ENCODE measurements at places on chromosomes 5 and 9. TPM values are rescaled to one million over a fixed set of nuclear protein-coding genes. Genes with fewer than 3 reads are reported as not detected.

GRCh38 chr5:72556351-72557166 lies 49.3 kb upstream of the ZNF366 start:
- peak; percentile 55 for DNase-seq
- H3K4me3 ChIP-seq, result peak overlapping the region; percentile 69
- no peaks in the 10 kb centered on the region for H3K27me3 ChIP-seq
- H3K36me3 ChIP-seq, result peaks cover 5% of the 10 kb centered on the region
- H3K27ac ChIP-seq, result peak overlapping the region; percentile 59

- H3K27me3 ChIP-seq, result no peaks in the 10 kb centered on the region
- H3K4me1 ChIP-seq, result no peaks in the 10 kb centered on the region
- no peak overlapping the region for H3K4me3 ChIP-seq
- no peak for DNase-seq
- H3K27ac ChIP-seq, result no peak overlapping the region
Observed at GRCh38 chr5:163631856-163632255, 126.4 kb downstream of the MAT2B start.

GRCh38 chr5:93088592-93089389 lies 492.2 kb downstream of the NR2F1-AS1 start:
- no peak overlapping the region for H3K27ac ChIP-seq
- H3K4me1 ChIP-seq, result peaks cover 12% of the 10 kb centered on the region
- no peak overlapping the region for H3K4me3 ChIP-seq
- H3K36me3 ChIP-seq, result no peaks in the 10 kb centered on the region

DNA sequence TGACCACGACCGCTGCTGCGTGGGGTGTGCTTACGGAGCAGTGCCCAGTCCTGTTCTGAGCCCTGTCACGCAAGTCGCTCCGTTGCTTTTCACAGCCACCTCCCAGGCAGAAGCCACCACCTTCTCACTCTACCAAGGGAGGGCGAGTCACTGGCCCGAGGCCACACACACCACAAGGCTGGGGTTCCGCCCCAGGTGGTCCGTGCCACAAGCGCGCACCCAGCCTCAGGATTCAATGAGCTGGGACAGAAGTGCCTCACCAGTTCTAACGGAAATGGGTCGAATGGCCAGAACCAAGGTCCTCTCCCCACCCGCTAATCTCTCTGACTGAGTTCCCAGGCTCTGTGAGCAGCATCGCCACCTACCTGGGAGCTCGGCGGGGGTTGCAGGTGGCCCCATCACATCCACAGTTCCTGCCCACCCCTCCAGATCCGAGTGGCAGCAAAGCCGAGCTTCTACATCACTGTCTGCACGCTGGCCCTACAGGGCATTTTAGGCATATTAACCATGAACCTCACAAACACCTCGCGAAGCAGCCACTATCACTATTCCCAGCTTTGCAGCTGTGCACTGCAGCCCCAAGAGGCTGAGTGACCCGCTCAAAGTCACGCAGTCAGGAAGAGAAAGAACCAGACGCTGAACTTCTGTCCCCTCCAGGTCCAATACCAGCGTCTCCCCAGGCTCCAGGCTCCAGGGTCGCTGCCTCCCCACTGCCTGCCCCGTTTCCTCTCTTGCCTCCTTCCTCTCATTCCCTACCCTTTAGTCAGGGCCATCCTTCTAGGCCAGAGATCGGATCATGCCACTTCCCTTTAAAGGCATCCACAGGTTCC lies 92.1 kb upstream of the PHYKPL start:
- no peaks in the 10 kb centered on the region for H3K4me1 ChIP-seq
- H3K36me3 ChIP-seq, result no peaks in the 10 kb centered on the region
- no peak overlapping the region for H3K4me3 ChIP-seq
- DNase-seq, result no peak

DNA sequence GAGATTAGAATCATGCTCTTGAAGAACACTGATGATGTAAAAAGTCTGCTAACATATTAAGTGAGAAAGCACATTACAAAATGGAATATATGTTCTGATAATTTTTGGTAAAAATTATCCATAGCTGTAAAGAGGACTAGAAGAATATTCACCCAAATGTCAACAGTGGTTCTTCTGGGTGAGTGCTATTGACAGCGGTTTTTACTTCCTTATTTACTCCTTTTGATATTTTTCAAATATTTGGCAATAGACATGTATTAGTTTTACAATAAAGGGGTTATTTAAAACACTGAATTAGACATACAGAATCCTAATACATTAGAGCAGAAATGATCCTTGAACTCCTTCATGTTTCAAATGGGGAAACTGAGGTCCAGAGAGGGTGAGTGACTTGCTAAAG lies 26.9 kb upstream of the MEGF9 start:
- H3K27me3 ChIP-seq, result no peaks in the 10 kb centered on the region
- H3K4me1 ChIP-seq, result no peaks in the 10 kb centered on the region
- no peak overlapping the region for H3K27ac ChIP-seq
- no peak for DNase-seq

- H3K36me3 ChIP-seq, result peaks cover 5% of the 10 kb centered on the region
- peak; percentile 2 for DNase-seq
- H3K4me3 ChIP-seq, result no peak overlapping the region
- H3K4me1 ChIP-seq, result peaks cover 8% of the 10 kb centered on the region
- no peak overlapping the region for H3K27ac ChIP-seq
Observed at GRCh38 chr5:138275379-138275782, 960 bp upstream of the GFRA3 start.

- no peak for DNase-seq
- no peaks in the 10 kb centered on the region for H3K4me1 ChIP-seq
- H3K27ac ChIP-seq, result no peak overlapping the region
- peaks cover 67% of the 10 kb centered on the region for H3K27me3 ChIP-seq
- no peak overlapping the region for H3K4me3 ChIP-seq
- no peaks in the 10 kb centered on the region for H3K36me3 ChIP-seq
Observed at GRCh38 chr5:159426694-159427093, 96.4 kb upstream of the IL12B start.

GRCh38 chr5:142482207-142482606 lies 157.4 kb upstream of the SPRY4 start:
- no peak overlapping the region for H3K4me3 ChIP-seq
- no peaks in the 10 kb centered on the region for H3K27me3 ChIP-seq
- no peak overlapping the region for H3K27ac ChIP-seq
- DNase-seq, result no peak
- H3K36me3 ChIP-seq, result no peaks in the 10 kb centered on the region

DNA sequence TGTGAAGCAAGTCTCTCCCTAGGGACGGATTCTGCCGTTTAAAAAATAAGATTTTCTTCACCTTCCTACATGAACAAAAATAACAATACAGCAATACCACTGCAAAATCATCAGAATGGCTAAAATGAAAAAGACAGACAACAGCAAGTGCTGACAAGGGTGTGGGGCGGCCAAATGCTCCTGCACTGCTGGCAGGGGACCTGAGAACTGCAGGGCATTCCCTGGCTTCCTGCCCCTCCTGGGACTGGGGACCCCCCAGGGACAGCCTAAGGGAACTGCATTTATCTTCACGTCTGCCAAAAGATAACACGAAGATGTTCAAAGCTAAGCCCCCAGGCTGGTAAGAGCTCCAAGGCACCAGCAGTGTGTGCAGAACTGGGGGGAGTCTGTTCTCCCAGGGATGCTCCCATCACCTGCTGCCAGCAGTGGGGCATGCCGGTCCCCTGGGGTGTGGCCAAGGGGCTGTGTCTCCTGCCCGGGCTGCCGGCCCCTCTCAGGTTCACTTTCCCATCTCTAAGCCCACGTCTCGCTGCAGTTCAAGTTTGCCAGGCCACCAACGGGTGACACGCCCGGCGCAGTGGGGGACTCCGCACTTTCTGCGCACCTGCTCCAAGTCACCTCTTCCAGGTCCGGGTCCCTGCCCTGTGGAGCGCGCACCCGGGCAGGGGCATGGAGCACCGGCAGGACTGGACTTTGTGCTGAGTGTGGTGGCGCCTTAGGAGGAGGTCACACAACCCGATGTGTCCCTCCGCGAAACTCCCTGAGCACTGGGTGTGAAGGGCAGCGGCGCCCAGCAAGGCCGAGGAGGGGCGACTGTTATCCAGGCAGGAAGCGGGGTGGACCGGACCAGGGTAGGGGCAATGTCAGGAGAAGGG lies 4.5 kb upstream of the EGFL7 start:
- no peaks in the 10 kb centered on the region for H3K4me1 ChIP-seq
- no peaks in the 10 kb centered on the region for H3K36me3 ChIP-seq
- H3K27me3 ChIP-seq, result peaks cover 22% of the 10 kb centered on the region
- no peak overlapping the region for H3K4me3 ChIP-seq

The TMEM267 gene
- 19.0 TPM for total RNA-seq

The DEPDC1B gene
- total RNA-seq, result 63.1 TPM

The ZNF484 gene
- 6.3 TPM for total RNA-seq
